ENCODE measurements at places on chromosomes 13 and 19. TPM values are rescaled to one million over a fixed set of nuclear protein-coding genes. Genes with fewer than 3 reads are reported as not detected.

DNA sequence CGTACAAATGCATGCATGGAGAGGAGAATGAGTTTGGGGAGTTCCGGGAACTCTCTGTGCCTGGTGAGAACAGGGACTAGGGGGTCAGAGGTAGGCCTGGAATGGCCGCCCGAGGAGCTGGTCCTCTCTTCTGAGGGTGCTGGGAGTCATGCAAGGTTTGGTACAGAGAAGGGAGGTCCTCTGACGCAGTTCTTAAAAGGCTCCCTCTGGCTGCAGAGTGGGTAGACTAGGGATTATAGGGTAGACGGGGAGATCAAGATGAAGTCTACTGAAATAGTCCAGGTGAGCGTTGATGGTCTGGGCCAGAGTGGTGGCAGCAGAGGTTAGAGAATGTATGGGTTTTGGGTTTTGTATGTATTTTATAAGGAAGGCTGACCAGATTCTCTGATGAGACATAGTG is 796 bp downstream of the ZNF304 start:
- no peak for DNase-seq

- no peak for DNase-seq
Observed at GRCh38 chr19:18205200-18205892, 1.5 kb upstream of the RAB3A start.

DNA sequence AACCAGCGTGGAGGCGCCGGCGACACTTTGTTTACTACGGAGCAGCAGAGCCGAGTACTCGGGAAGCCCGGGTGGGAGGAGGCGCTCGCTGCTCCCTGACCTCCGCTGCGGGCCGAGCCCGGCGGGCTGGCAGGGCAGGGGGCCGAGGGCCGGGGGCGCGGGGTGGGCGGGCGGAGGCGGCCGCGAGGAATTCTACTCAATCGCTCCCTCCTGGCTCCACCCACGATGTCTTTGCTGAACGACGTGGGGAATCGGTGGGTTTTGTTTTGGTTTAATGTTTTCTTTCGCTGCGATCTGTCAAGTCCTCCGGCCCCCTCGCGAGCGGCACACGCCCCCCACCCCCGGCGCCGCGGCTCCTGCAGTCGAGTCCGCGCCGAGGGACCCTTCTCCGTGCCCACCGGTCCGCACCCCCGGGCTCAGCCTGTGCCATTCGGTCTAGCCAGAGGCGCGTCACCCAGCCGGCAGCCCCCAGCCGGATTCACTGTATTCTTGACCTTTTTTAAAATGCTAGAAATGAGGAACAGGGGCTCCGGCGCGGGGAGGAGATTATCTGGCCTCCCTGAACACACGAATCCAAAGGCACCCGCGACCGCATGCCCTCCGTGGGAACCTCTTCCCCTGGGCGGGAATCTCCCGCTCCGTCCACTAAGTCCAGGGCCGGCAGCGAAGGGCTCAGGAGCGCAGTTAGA is 636 bp upstream of the FOXO1 start:
- DNase-seq: no peak

GRCh38 chr13:93951108-93951507 is 528.4 kb downstream of the DCT start:
- DNase-seq: no peak

- no peak for DNase-seq
Observed at GRCh38 chr19:926589-927350, 935 bp downstream of the ARID3A start.

- no peak for DNase-seq
Observed at GRCh38 chr13:110973007-110973700, 58.3 kb upstream of the ANKRD10 start.

Gene ZNF579
- 10.0 TPM for total RNA-seq

Gene PRTN3
- not detected for total RNA-seq

Gene PSG11
- total RNA-seq: not detected

Gene CRLF1
- 0.58 TPM for total RNA-seq

Gene GRIN3B
- under 0.01 TPM for total RNA-seq

Gene ZNF814
- total RNA-seq: 16.9 TPM

Gene SRRM5
- total RNA-seq: 0.12 TPM

All from epithelial cell of proximal tubule (primary cell).